Dorsolateral prefrontal cortex (tissue), 122 donors: ENCODE measurements at places on chromosomes 7 and 10. TPM values are rescaled to one million over a fixed set of nuclear protein-coding genes. Genes with fewer than 3 reads are reported as not detected.

GRCh38 chr10:133381036-133381435, 2.0 kb downstream of the PAOX start:
- DNase-seq: no peak

DNA sequence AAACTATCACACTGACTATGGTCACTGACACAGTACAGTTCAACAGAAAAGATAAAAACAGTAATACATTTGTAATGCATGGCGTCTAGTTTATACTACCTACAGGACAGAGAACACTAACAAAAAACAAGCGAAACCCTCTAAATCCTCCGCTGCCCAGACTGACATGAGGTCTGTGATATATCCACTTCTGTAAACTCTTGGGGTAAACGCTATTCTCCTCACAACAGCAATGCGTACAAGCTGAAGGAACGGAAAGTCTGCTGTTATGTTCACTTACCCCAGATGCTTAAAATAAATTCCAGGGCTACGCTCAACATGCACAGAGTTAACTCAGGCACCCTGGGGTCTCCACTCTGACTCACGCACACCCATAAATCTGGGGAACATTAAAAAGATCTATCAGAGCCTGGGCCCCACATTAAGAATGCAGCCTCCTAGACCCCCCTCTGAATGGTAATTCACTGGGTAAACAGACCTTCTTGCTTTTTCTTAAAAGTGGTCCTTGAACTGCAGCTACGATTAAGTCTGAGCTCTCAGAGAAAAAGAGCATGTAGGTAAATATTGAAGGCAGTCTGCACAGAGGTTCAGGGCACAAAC, 105.6 kb downstream of the CTBP2 start:
- DNase-seq: no peak

DNA sequence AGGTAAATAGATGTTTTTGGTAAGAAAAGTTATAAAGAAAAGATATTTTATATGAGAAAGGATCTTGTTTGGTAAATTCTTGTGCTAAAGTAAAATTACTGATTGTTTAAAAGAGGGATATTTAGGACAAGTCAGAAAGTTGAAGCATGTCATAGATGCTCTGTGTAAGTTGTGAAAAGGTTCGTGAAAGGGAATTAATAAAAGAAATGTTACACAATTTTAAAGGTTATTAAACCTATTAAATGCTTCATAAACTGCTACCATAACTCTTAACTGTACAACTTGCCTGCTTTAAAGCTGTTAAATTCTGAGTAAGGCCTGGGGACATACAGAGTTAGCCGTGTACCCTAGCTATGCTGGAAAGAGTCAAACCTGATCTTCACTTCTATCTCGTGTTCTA, 634.1 kb downstream of the ACTR3B start:
- DNase-seq: no peak

DNA sequence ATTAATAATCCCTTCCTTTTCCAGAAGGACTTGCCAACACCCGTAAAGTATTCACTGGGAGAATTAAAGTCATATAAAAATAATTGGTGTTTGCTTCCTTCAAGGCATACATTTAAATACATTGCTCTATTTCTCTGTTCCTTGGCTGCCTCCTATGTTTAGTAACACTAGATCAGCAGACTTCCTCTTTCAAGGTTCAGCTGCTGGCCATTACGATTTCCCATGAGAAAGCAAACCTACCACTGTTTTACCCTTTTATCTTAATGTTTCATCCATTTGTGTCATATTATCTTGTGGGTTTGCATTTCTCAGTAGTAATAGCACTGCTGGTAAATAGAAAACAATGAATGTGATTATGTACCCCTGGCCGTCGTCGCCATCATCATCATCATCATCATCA, 313.8 kb upstream of the BMPER start:
- no peak for DNase-seq

GRCh38 chr7:118202061-118202460, 18.1 kb downstream of the LSM8 start:
- no peak for DNase-seq

- DNase-seq: peak; percentile 68
Measured at GRCh38 chr10:86586516-86586915, 64.9 kb upstream of the WAPL start.

GRCh38 chr7:111987115-111987826, 218.9 kb downstream of the DOCK4 start:
- no peak for DNase-seq

DNA sequence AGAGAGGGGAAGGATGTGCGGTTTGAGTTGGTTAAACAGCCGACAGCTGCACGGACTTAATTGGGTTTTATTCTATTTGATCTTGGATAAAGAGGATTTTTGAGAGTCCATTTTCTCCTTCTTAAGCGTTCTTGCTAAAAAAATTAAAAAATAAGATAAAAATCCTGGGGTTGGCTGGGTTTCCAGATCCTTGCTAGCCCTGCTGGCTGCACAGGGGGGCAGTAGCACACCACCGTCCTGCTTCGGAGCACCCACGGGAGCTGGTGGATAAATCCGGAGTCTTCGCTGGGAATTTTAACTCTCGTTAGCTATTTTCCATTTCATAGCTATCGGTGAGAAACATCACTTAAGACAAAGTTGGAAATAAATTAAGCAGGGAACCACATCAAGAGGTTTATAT, 792.0 kb downstream of the TYW1 start:
- peak; percentile 10 for DNase-seq

DNA sequence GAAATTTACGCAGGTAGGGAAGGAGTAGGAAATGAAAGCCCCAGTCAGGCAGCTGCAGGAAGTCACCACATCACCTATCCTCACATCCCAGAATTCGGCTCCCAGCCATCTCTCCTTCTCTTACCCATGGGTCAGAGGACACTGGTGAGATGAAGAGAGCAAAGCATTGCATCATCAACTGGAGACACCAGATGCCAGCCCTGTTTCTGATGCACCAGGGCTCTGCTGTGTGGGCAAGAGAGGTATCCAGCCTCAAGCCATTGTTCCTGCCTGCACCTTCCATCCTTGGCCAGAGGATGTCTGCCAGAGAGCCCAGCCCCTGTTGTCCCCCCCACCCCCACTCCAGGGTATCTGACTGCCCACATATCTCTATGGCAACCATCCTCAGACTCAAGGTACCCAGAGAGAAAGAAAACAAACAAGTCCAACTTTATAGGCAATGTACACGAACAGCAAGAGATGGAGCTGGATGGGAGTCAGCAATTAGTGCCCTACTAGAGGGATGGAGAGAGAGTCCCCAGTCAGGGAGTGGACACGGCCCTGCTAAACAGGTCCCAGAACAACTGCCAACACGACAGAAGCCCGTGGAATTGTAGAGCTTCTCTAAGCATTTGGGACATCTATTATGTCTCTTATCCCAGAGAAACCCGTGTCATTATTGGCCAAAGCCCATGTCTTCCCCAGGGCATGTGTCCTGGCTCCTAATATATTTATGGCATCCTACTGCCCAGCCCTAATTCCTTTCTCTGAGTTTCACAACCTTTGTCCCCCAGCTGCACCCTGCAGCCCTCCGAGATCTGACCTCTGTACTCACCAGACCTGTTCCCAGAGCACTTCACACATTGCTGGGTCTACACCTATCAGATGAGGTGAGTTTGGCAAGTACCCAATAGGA, 2.8 kb downstream of the CAMK2G start:
- DNase-seq: no peak

DNA sequence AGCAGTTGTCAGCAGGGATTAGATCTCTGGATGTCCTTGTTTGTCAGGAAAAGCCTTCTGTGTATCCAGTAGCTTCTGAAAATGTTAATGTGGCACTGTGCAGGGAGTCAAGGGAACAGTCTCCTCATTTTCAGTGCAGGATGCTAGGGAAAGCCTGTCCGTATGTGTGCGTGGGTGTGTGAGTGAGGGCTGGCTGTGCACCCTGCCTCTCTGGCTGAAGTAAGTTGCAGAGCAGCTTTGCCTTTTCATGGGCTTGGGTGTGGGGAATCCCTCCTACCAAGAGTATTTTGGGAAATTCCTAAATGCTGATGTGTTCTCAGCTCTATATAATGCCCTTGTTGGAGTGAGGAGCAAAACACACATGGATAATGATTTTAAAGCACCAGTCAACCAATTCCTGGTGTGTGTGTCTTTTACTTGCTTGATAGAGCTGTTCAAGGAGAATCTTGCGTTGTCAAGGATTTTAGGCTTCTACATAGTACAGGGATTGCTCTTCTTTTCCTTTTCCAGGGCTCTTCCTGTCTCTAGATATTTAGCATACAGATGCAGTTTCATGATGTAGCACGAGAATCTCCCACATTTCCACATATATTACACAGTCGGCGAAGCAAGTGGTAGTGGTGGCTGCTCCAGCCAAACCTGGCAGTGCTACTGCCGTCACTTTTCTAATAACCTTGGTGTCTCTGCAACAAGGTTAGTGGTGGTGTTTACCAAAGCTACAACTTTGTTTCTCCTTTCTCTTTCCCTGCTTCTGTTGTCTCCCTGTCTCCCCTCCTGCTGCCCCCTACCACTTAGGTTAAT, 92.8 kb downstream of the MCU start:
- DNase-seq: peak; percentile 35

- DNase-seq: no peak
Measured at GRCh38 chr10:88473989-88474883, 108.9 kb downstream of the RNLS start.

- DNase-seq: no peak
Measured at GRCh38 chr7:31729195-31729804, 42.3 kb downstream of the PPP1R17 start.

GRCh38 chr10:112732277-112732921, 217.6 kb upstream of the TCF7L2 start:
- DNase-seq: no peak

- no peak for DNase-seq
Measured at GRCh38 chr10:90180886-90181691, 479.7 kb downstream of the KIF20B start.

DNA sequence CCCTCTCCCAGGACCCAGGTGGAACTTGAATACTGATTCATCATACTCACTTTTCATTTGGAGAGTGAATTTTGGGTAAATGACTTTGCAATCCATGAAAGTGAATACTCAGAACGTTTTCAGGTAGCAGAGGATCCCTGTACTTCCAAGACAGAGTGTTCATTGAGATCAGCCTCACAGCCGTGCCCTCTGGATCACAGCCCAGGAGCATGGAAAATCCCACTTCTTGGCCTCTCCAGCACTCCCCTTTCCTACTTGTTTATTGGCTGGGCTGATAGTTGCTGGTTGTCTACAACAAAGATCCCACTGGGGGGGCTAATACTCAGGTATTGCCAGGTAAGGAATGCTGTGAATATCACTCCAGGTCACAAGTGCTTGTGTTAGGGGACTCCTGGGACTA, 5.9 kb downstream of the GCK start:
- DNase-seq: no peak

DNA sequence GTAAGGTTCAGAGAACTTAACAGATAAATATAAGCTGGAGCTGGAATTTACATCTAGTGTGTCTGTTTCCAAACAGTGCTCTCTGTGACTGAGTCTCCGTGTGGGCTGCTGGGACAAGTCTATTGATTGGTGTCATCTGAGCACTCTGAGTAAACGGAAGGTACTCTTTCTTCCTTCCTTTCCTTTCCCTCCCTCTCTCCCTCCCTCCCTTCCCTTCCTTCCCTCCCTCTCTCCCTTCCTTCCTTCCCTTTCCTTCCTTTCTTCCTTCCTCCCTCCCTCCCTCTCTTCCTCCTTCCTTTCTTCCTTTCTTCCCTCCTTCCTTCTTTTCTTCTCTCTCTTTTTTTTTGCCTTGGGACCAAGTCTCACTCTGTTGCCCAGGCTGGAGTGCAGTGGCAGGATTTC, 61.8 kb downstream of the ANKRD61 start:
- DNase-seq: no peak

DNA sequence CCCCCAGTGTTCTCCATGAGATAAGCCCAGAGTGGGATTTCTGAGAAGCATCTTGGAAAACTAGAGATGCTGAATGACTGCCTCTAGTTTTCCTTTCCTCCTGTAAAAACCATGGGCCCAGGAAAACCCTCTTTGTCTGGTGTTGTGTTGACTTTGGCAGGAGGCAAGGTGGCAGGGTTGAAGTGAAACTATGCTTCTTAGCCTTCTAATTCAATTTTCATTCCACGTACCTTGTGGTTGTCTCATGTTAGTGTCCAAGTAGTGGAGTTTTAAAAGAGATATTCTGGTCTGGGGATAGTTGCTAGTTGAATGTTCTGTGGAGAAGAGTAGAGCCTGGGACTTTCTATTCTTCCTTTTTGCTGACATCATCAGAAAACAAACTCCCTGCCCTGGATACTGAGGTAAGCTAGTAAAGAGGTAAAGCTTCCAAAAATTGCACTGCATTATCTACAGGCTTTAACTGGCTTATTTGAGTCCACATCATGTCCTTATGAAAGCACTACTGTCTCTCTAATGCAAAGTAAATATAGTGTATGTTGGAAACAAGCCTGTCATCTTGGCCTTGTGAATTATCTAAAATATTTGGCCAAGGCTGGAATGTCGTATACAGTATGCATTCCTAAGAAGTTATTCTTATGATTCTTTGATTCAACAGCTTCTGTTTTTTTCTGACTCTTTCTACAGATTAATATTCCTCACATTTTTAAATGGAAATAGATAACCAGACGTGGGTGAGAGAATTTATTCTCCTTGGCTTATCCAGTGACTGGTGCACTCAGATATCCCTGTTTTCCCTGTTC, at the start of gene OR2F2:
Gene OR2F2 (plus strand): TSS at position 708 of the 800 bp plus-strand sequence. CDS start 0 bp downstream, at position 708.
- DNase-seq: no peak

DNA sequence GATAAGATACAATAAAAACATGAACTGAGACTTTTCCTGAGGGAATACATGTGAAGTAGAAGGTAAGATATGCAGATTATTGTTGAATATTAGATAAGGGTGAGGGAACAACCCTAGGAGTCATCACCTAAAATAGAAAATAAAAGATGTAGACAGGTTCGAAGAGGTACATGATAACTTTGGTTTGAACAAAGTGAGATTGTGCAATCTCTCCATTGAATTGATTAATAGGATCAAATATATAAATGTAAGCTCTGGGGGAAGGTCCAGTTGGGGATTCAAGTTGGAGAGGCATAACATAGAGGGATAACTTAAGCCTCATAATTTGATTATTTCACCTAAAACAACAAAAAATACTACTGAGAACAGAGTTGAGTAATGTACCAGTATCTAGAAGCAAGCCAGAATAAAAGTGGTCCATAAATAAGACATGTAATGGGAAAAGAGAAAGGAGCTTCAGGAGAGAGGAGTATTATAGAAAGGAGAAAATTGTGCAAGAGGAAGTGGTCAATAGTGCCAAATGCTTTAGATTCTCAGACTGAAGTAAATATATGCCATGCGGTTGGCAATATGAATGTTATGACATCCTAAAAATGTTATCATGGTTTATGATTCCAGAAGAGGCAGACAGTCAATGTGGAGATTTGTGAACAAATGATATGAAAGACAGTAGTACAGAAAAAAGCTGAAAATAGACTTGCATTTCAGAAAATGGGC, 282.3 kb upstream of the CHRM2 start:
- DNase-seq: no peak

The ZNF804B gene
- 3.6 TPM for total RNA-seq

The TEX36 gene
- total RNA-seq: not detected

The H2BK1 gene
- not detected for total RNA-seq

The RPS24 gene
- 439 TPM for total RNA-seq

The TMEM176A gene
- total RNA-seq: 17.5 TPM

The TSPAN12 gene
- total RNA-seq: 1.7 TPM

The PTPRN2 gene
- total RNA-seq: 135 TPM

The EGFR gene
- 39.5 TPM for total RNA-seq

The FKBP6 gene
- total RNA-seq: not detected

The HABP2 gene
- 3.5 TPM for total RNA-seq
